ENCODE measurements at places on chromosomes 2 and 18.

DNA sequence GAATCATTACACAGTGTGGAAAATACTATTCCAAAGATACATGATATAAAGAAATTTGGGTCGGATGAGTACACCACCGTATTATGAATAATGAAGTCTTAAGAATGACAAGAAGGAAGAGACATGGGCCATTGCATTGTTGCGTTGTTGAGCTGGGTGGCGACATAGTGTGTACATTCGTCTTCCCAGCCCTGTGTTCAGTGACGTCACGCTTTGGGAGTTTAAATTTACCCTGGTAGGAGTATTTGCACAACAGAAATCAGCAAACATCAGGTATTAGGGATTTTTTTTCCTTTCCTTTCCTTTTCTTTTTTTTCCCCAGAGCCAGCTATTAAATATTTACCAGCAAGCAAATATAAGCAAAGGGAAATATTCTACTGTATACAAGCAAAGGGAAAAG lies 347.2 kb upstream of the NETO1 start:
- DNase-seq: no peak

DNA sequence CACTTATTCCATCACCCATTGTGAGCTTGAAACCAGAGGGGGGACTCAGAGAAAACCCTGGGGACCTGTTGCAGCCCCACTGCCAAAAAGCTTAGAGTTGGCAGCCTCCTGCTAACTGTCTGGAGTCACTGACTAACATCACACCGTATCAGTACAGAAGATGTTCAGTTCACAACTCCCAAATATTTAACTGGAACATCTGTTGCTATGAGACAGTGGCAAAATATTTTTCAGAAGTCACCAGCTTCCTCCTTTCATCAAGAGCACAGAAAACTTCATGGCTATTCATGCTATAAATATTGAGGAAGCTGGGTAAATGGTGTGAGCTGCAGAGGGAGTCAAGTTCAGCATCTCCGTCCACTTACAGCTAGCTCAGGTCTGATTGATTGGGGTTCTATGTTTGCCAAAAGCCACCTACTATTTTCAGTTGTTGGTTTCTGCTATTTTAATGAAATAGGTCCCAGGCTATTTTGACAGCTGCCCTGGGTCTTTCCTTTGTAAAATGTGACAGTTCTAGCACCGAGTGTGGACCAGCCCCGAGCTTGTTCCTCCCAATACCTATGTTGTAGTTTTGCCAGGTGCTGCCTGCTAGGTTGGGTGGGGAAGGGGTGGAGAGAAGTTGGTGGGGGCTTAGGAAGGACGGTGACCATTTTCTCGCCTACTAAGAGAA lies 9.8 kb downstream of the TUBB6 start:
- no peak for DNase-seq

DNA sequence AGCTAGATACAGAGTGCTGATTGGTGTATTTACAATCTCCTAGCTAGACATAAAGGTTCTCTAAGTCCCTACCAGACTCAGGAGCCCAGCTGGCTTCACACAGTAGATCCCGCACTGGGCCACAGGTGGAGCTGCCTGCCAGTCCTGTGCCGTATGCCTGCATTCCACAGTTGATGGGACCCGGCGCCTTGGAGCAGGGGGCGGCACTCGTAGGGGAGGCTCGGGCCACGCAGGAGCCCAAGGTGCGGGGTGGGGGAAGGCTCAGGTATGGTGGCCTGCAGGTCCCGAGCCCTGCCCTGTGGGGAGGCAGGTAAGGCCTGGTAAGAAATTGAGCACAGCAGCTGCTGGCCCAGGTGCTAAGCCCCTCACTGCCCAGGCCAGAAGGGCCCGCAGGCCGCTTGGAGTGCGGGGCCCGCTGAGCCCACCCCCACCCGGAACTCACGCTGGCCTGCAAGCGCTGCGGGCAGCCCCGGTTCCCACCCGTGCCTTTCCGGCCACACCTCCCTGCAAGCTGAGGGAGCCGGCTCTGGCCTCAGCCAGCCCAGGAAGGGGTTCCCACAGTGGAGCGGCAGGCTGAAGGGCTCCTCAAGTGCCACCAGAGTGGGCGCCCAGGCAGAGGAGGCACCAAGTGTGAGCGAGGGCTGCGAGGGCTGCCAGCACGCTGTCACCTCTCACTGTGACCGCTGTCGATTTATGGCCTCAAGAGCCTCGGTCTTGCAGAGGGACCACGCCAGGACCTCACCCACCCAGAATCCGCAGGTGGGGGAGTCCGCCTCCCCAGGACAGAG lies 76.5 kb downstream of the MEX3C start:
- no peak for DNase-seq

GRCh38 chr2:64488050-64488974 lies 34.4 kb downstream of the LGALSL start:
- DNase-seq: peak; percentile 25

DNA sequence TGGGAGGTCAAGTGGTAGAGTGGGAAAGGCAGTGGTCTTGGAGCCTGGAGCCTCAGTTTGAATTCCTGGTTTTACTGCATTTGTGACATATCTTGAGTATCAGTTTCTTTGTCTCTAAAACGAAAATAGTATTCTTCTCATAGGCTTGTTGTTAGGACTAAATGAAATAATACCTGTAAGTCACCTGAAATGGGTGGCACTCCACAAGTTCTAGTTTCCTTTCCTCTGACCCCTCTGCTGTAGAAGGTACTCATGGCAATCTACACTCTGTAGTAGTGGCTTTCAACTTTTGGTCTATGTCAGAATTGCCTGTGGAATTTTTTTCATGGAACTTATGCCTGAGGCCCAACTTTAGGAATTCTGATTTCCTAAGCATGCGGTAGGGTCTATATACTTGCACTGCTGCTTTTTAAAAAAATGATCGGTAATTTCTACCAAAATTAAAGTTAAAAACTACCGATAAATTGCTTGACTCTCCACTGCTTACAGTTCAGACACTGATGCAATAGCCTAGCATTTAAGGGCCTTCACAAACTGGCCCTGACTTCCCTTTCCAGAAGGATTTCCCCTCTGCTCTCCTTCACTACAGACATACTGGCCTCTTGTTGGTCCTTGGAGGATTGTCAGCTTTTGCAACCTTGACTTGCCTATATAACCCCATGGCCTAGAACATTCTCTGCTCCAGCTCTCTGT lies 47.2 kb downstream of the PLEK start:
- DNase-seq: no peak

- DNase-seq: no peak
These were observed 19.3 kb upstream of the ODC1 start for GRCh38 chr2:10467401-10467800.

DNA sequence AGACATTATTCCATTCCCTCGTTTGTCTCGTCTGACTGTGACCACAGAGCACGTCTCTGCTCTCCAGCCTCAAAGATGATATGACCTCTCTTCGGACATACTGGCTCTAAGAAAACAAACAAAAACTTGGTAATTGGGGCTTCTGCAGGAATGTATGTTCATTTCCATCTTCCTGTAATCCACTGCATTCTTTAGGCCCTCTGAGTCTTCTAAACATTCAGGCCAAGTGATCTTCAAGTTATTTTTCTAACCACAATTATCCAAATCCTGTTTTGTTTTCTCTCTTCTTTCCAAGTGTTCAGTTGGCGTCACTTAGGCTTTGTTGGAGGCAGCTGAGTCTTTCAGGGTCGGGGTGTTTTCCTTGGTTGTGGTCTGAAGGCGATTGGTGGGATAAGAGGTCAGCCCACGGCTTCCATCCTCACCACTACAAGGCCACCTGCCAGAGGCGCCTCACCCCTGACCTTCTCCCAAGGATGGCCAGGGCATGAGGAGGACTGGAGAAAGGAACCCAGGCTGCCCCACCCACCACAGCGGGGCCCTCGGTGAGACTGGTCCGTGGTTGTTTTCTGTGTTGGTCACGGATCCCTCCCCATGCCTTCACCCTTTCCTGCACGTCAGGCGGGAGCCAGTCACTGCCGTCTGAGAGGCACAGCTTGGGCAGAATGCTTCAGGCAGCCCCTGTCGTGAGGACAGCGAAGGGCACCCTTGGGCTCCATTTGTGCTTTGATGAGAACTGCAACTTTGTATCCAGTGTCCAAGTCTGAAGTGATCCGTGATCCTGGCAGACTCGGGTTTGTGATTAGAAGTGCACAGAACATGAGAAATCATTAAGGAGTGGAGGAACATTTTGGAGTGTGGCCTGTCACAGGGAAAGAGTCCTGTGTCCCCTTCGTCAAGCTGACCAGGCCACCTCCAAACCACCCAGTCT lies 88.6 kb upstream of the FHL2 start:
- DNase-seq: no peak

- DNase-seq: no peak
These were observed 21.9 kb downstream of the ARPC2 start for GRCh38 chr2:218238887-218239286.

GRCh38 chr2:61340242-61340641 lies 130.6 kb downstream of the USP34 start:
- no peak for DNase-seq

DNA sequence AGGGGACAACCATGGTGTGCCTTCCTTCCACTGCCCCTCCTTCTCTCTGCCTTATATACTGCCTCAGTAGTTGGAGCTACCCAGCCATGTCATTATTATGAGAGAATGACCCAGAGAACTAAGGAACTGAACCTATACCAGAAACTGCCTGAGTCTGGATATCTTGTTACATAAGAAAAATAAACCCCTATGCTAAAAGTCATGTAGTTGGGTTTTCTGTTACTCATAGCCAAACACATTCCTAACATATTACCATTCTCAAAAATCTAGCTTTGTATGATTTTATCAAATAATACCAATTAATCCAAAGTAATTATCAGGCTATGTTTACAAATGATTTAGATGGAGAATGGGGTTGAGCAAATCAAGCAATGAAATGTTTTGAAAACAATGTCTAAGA lies 15.0 kb upstream of the KLF7 start:
- no peak for DNase-seq

DNA sequence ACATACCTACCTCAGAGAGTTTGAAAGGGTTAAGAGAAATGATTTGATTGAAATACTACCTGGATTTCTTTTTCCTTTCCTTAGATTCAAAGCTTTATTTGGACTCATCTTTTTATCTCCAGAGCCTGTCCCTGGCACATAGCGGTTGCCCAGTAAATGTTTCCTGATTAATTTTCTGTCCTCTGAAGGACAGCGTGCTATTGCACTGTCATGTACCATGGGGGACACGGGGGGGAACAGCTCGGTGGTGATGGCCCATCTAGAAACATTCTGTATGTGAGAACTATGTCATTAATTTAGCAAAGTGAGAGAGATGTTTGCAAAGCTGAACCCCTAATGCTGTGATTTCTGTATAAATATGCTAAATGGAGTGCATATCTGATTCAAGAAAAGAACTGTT lies 26.4 kb upstream of the CABYR start:
- no peak for DNase-seq

DNA sequence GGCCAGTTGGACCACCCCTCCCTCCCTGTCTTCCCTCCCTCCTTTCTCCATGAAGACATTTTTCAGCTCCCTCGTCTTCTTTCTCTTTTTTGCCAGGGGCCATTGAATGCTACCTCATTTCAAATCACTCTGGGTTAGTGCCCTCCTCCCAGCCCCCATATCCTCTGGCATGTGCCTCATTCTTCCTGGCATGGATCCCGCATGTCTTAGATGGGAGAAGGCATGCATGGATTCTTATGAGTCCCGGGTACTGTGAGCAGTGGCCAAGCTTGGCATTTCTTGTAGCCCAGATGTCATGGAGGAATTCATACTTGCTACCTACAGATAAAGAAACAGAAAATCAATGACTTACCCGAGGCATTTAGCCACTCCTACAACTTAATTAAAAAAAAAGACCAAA lies 9.0 kb upstream of the HAAO start:
- DNase-seq: no peak
